ENCODE measurements at places on chromosomes 16 and 17.

DNA sequence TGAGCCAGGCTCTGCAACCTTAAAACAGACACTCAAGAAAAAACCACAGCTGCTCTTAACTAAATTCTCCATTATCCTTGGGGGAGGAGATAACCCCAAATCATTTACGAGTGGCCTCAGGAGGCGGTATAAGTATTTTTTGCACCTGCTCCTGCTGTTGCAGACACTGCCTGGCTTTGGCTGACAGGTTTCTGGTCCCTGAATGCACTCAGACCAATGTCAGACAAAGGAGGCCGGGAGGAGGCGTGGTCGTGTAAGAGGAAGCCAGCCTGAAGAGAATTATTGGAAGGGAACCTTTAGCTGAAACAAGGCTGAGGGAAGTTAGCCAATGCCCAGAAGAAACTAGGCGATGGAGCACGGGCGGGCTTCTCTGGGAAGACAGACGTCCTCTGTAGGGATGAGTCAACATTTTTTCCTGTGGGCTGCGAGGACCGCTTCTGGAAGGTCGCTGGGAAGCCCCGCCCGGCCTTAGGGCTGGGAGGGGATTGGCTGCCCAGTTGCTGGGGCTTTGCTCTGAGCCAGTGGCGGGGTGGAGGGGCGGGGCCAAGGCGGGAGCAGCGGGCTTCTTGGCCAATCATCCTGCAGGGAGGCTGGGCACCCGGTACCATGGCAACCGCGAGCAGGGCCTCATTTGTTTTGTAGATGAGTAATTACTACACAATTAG, 82.3 kb downstream of the CCDC182 start:
- DNase-seq = peak; percentile 62

DNA sequence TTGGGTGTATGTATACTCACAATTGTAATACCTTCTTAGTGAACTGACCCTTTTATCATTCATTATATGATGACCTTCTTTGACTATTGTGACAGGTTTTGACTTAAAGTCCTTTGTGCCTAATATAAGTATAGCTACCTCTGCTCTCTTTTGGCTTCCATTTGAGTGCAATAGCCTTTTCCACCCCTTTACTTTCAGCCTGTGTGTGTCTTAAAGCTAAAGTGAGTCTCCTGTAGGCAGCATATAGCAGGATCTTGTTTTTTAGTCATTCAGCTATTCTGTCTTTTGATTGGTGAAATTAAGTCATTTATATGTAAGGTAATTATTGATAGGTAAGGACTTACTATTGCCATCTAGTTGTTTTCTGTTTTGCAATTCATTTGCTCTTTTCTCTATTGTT, 15.9 kb upstream of the TBX4 start:
- no peak for DNase-seq

DNA sequence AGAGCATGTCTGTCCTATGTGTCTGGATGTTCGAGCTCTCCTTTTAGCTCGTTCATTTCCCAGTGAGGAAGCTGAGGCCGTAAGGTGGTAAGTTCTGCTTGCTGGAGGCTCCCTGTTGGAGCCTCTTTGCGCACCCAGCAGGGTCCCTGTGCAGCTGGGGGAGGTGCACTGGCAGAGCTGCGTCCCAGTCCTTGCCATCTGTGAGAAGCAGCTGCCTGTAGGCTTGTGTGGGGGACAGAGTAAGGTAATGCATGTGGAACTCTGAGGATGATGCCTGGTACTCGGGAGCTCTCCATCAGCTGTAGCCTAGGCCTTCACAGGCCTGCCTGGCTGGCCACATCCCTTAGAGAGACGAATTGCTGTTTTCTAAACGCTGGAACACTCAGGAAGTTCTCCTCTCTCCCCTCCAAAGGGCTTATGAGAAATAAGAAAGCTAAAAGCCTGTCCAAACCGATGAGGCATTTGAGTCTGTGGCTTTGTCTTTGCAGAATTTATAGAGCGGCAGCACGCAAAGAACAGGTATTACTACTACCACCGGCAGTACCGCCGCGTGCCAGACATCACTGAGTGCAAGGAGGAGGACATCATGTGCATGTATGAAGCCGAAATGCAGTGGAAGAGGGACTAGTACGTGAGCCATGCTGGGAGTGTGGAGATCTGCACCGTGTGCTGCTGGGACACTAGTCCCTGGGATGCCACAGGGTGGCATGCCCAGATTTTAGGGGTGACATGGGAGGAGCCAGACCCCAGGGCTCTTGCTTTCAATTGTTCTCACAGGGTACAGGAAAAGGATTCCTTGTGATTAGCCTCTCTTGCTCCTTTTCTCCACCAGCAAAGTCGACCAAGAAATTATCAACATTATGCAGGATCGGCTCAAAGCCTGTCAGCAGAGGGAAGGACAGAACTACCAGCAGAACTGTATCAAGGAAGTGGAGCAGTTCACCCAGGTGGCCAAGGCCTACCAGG, 1.6 kb downstream of the NDUFB10 start:
- peak; percentile 70 for DNase-seq

DNA sequence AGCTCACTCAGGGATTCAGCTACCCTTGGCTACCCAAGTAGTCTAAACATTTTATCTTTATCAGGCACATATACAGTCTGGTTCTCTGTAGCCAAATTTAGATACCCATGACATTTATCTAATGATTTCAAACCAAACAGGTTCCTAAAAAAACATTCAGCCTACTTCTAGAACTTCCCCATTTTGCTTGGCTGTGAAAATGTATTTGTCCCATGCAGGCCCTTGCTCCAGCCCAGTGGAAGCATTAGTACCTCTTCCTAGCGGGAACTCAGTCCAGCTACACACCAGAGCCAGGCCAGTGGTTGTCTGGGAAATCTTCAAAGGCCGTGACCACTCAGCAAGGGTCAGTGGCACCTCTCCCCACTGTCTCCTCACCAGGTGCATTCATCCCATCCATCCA, 26.2 kb upstream of the NAGLU start:
- no peak for DNase-seq

GRCh38 chr17:39618246-39618913, 8.4 kb upstream of the PPP1R1B start:
- no peak for DNase-seq

GRCh38 chr17:40460604-40460967, 17.3 kb downstream of the IGFBP4 start:
- no peak for DNase-seq

GRCh38 chr17:39194985-39195524, 2.4 kb downstream of the CACNB1 start:
- no peak for DNase-seq

- DNase-seq = no peak
Measured at GRCh38 chr16:11624636-11625607, 38.2 kb upstream of the LITAF start.

DNA sequence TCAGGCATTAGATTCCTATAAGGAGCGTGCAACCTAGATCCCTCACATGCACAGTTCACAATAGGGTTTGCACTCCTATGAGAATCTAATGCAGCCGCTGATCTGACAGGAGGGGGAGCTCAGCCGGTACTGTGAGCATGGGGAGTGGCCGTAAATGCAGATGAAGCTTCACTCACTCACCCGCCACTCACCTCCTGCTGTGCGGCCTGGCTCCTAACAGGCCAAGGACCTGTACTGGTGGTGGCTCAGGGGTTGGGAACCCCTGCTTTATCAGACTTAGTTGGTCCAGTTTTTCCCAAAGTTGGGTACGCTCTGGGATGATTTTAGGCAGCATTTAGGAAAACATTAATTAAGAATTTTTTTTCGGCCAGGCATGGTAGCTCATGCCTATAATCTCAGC, 103.8 kb downstream of the MARF1 start:
- DNase-seq = no peak

- no peak for DNase-seq
Measured at GRCh38 chr17:13600475-13601321, 1.0 kb downstream of the HS3ST3A1 start.

- no peak for DNase-seq
Measured at GRCh38 chr16:62020681-62021080, 15.6 kb downstream of the CDH8 start.

DNA sequence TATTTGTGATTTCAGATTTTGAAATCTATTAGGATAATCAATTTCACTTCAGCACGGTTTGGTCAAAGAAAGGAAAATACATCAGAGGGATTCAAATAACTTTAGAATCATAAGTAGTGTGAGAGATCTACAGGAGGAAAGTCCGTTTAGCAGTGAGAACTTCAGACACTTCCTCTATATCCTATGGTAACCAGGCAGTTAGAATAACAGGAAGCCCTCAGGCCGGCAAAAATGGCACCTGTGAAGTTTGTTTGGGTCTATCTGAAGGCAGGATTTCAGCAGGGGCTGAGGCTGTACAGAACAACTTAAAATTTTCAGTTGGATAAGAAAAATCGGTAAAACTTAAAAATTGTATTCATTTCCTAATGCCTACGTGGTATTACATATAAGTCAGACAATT, 24.9 kb downstream of the KCNJ16 start:
- no peak for DNase-seq

Measured in DND-41 (cell line).